Natural killer cell treated with Interleukin-12 subunit alpha and Interleukin-12 subunit beta and Interleukin-15 and Interleukin-18, amount 100 ng/mL, for 72 hours (primary cell): ENCODE measurements at places on chromosomes 2 and 18. TPM values are rescaled to one million over a fixed set of nuclear protein-coding genes. Genes with fewer than 3 reads are reported as not detected.
A peak's percentile ranks its signal among the peaks of the same experiment; 100 is the strongest.

The SH3RF3 gene
- total RNA-seq, result 0.05 TPM

GRCh38 chr2:221570321-221570935 lies 1.7 kb downstream of the EPHA4 start:
- H3K27me3 ChIP-seq, result peaks cover 27% of the 10 kb centered on the region
- peak overlapping the region; percentile 21 for H3K27ac ChIP-seq
- peaks cover 30% of the 10 kb centered on the region for H3K4me1 ChIP-seq
- H3K36me3 ChIP-seq, result peaks cover 5% of the 10 kb centered on the region
- DNase-seq, result no peak

GRCh38 chr2:40434731-40435271 lies 17.1 kb downstream of the SLC8A1 start:
- no peaks in the 10 kb centered on the region for H3K4me1 ChIP-seq
- H3K4me3 ChIP-seq, result no peak overlapping the region
- no peaks in the 10 kb centered on the region for H3K27me3 ChIP-seq
- H3K27ac ChIP-seq, result no peak overlapping the region

GRCh38 chr18:63152096-63152495 lies 167.5 kb downstream of the BCL2 start:
- H3K4me3 ChIP-seq, result peak overlapping the region; percentile 59
- peaks cover 69% of the 10 kb centered on the region for H3K4me1 ChIP-seq
- no peak for DNase-seq
- H3K27ac ChIP-seq, result peak overlapping the region; percentile 99

- no peaks in the 10 kb centered on the region for H3K36me3 ChIP-seq
- peaks cover 2% of the 10 kb centered on the region for H3K27me3 ChIP-seq
- peaks cover 39% of the 10 kb centered on the region for H3K4me1 ChIP-seq
- H3K27ac ChIP-seq, result no peak overlapping the region
- no peak for DNase-seq
- H3K4me3 ChIP-seq, result peak overlapping the region; percentile 71
Measured at GRCh38 chr2:441258-442022, 153.5 kb upstream of the ALKAL2 start.

- H3K4me3 ChIP-seq, result no peak overlapping the region
- no peaks in the 10 kb centered on the region for H3K27me3 ChIP-seq
- no peak for DNase-seq
- no peaks in the 10 kb centered on the region for H3K4me1 ChIP-seq
Measured at GRCh38 chr18:30999186-30999585, 43.4 kb downstream of the DSC3 start.

The RBM44 gene
- 0.45 TPM for total RNA-seq
